ENCODE measurements at places on chromosomes 3 and 15.

GRCh38 chr3:4350789-4351163 lies 47.6 kb downstream of the SETMAR start:
- peak; percentile 63 for DNase-seq

GRCh38 chr3:64163755-64164148 lies 61.5 kb downstream of the PRICKLE2 start:
- no peak for DNase-seq

DNA sequence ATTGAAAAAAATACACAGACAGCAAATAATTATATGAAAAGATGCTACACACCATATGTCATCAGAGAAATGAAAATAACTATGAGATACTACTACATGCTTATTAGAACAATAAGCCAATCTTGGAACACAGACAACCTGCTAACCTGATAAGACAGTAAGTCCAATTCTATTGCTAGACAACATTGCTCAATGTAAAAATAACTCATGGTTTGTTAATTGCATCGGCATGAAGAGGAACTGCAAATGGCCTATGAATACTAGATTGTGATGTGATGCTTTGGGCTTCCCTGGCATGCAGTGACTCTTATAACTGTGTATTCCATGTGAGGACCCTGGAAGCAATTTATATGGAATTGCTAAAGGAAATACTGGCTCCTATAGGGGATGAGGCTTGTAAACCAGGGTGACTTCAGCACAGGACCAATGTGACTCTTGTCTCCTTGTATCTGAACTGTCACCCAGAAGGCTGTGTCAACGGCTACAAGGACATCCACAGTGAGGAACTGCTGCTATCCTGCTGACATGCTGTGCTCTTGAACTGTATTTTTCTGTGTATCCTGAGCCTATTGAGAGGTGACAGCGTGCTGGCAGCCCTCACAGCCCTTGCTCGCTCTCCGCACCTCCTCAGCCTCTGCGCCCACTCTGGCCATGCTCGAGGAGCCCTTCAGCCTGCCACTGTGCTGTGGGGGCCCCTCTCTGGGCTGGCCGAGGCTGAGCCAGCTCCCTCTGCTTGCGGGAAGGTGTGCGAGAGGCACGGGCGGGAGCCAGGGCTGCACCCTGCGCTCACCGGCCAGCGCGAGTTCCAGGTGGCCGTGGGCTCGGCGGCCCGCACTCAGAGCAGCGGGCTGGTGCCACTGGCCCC lies 385.7 kb downstream of the CNTN4 start:
- DNase-seq, result no peak

DNA sequence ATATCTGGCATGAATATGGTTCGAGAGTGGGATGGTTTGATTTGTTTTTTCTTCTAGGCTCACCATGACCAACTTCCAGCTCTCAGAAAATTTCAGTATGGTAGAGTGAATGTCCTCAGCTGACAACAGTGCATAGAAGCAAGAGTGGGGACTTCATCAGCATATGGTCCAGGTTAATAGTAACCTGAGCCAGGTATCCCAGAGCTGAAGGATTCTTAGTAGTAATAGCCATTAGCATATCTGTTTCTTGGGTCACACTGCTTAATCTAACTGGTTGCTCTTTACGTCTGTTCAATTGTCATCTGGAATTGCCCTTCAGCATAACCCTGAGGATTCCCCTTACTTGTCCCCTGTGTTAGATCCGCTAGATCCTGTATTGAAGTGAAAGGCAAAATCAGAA lies 151.8 kb downstream of the GMNC start:
- DNase-seq, result no peak

GRCh38 chr3:117479095-117479494 lies 769.5 kb downstream of the TUSC7 start:
- DNase-seq, result no peak

DNA sequence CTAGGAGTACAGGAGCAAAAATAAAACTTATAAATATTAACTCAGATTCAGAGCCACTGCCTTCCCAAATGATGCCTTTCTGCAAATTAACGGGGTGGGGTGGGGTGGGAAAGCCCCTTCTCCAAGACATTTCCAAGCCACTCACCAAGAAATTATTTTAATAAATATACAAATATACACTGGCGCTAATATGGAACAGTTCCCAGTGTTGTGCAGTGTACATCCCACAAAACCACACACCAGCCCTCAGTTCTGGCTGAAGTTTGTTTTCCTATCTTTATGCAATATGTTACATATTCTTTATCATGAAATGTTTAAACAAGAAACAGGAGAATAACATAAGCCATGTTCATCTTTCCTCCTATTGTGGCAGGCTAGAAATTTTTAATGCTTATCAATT lies 53.0 kb upstream of the GYG1 start:
- no peak for DNase-seq

DNA sequence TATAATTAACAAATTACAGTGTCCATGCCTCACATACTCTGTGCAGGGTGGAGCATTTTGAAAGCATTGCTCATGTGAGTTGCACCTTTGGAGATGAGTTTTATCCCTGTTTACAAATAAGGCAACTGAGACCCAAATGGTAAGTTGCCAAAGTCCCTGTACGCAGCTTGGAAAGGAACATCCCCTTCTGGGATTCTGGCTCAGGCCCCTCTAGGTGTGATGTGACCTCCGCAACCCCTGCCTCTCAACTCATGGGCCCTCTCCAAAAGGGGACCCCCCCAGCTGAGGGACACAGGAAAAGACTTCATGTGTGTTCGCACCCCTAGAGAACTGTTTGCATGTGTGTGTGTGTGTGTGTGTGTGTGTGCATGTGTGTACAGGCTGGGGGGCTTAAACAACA lies 25.3 kb downstream of the PRR20G start:
- DNase-seq, result no peak

DNA sequence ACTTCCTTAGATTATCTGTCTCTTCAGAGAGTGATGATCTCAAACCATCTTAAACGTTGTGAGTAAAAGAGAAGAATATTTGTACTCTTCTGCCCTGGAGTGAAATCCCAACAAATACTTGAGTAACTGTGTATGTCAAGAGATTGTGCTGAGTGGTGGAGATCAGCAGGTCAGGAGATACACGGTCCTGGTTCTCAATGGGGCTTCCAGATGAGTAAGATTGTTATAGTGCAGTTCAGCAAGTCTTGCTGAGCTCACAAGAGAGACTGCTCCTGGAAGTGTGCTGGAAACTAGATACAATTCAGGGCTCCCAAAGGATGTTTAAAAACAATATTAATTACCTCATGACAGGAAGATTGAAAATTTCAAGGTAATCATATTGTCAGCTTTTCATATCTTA lies 184.3 kb downstream of the AKAP13 start:
- no peak for DNase-seq

- no peak for DNase-seq
These were observed 169.9 kb upstream of the CTNNB1 start for GRCh38 chr3:41029356-41029755.

DNA sequence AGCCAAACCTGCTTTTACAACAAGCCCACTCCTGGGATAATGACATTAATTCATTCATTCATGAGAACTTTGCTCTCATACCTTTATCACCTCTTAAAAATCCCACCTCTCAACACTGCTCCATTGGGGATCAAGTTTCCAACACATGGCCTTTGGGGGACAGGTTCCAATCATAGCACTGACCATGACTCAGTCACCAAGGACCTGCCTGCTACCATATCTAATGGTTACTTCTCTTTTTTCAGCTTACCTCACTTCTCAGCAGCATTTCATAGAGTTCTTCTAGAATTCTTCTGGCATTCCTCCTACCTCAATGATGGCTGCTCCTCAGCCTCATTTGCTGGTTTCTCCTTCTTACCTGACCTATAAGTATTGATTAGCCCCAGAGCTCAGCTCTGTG lies 36.9 kb upstream of the RYK start:
- no peak for DNase-seq

DNA sequence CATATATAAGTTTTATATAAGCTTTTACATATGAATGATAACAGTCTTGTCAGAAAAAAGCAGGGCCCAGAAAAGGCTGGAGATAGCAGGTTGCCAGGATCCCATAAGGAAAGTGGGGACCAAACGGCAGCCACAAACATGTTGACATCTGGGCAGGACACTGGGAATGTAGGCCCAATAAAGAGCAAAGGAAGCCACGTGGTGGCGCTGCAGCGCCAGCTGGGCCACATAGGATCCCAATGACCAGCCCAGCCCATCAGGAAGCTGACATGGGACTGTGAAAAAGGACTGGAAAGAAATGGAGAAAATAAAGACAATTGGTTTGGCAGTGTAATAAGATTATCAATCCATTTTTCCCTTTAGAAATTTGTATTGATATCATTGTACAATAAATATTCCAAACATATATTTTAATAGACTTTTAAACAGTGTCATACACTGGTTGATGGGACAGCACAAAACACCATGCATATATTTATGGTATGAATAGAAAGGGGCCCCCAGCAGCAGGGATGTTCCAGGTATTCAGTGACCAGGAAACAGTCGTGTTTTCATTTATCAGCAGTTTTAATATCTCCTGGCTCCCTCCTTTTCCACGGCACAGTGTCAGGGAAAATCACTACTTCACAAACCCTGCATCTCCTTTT lies 89.0 kb upstream of the STRIT1 start:
- DNase-seq, result peak; percentile 6

- DNase-seq, result no peak
These were observed 16.4 kb downstream of the LDHAL6B start for GRCh38 chr15:59222906-59223550.

GRCh38 chr3:27540231-27540630 lies 56.0 kb upstream of the SLC4A7 start:
- no peak for DNase-seq

- no peak for DNase-seq
These were observed 416.8 kb downstream of the NR2F2 start for GRCh38 chr15:96747291-96747690.

DNA sequence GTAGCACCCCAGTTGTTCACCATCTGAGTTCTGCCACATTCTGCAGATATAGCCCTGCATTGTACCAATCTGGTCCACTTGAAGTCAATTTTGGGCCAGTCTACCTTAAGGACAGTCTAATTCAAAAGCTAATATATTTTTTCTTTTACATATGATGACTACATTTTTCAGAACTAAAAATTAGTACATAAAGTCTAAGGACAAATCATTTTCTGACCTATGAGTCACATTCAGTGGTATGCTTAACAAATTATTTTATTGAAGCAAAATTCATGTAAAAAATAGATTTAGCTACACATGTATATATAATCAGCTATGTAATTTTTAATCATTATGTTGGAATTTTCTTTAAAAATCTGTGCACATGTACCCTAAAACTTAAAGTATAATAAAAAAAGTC lies 52.1 kb upstream of the IL12A start:
- no peak for DNase-seq

DNA sequence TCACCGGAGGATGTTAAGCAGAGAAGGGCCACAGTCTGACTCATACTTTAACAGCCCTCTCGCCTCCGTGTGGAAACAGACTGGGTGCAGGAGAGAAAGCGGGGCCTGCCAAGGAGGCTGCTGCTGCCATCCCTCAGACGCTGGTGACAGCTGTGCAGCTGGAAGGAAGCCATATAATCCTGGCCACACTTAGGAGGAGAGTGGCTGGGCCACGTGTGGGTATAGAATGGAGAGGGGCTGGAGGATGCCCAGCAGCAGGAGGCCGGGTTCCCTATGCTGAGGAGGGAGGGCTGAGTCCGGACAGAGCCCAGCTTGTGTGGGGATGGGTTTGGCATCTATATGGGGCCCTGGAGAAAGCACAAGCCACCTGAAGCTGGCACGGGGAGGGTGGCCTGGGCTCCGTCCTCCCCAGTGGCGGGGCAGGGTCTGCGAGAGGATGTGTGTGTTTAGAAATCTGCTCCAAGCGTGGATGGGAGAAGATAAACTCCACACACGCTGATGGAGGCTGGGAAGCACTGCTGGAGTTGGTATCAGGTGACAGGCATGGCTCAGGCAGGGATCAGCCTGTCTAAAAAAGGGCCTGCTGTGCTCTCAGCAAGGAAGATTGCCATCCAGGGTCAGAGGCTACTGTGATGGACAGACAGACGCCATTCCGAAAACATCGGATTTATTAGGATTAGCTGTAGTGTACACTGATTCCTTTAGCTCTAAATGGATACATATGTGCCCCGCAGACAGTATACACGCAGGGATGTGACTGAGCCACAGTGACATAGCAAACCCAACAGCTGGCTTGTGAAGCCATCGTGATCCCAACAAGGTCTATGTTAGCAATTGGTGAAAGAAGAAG lies 15.9 kb downstream of the ABTB1 start:
- DNase-seq, result no peak

- DNase-seq, result no peak
These were observed 4.1 kb upstream of the TM4SF4 start for GRCh38 chr3:149470381-149470780.

- DNase-seq, result no peak
These were observed 14.5 kb upstream of the PLXND1 start for GRCh38 chr3:129620828-129621559.

DNA sequence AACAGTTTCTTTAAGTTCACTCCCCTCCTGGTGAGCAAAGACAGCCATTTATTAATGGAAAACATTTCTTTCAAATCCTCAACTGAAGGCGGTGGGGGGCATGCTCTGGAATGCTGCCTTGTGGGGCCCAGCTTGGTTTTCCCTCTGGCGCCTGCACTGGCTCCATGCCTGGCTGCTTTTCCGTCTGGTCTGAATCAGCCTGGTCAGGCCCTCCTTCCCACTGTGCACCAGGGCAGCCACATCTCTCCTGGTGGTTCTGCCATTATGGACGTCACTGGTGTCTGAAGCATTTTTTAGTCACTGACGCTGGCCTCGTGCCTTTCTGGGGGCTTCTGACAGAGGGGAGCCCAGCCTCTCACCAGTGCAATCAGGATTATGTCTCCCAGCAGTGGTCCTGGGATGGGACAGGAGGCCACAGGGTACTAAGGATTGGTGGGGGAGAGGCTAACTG lies 57.6 kb upstream of the APEH start:
- no peak for DNase-seq

DNA sequence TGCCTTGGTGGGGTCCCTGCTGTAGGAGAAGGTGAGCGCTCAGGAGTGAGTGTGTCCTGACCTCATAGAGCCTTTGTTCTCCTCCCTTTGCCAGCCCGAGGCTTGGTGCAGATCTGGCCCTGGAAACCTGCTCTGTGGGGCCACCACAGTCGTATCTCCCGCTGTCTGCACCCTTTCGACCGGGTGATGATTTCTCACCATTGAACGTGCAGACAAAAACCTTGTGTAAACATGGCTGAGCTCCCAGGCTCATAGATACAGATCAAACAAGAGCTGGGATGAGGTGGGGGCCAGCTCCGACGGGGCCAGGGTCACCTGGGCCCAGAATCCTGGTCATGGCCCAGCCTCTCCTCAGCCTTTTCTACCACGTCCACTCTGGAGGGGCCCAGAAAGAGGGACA lies 34.6 kb upstream of the ESYT3 start:
- DNase-seq, result no peak

- DNase-seq, result no peak
These were observed 182.2 kb upstream of the IL12A start for GRCh38 chr3:159806412-159806811.

DNA sequence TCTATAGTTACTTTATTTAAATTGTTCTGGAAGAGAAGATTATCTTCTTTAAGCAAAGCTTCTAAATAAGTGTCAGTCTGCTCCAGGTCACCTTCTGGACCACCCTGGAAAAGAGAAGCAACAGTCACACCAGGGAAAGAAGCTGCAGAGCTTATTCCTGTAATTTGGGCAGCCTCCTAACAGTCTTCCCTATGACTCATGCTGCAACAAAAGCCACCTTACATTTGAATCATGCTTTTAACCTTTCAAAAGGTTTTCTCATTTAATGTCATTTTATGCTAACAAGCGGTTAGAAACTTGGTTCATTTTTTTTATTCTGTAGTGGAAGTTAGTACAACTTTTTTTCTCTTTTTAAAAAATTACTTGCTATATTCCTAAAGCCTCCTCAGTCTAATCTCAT lies 5.3 kb upstream of the GUCA1C start:
- no peak for DNase-seq

GRCh38 chr3:21705769-21706168 lies 45.2 kb downstream of the ZNF385D start:
- DNase-seq, result no peak

- no peak for DNase-seq
These were observed 706 bp downstream of the FSIP1 start for GRCh38 chr15:39781967-39782302.

Measured in activated T-cell treated with anti-CD3 and anti-CD28 coated beads, Interleukin-2, amount 50 U/mL, for 72 hours (primary cell).